Activated naive CD8-positive, alpha-beta T cell treated with anti-CD3 and anti-CD28 coated beads, Interleukin-2, amount 50 U/mL, for 24 hours (primary cell): ENCODE measurements at places on chromosomes 7 and 10.

DNA sequence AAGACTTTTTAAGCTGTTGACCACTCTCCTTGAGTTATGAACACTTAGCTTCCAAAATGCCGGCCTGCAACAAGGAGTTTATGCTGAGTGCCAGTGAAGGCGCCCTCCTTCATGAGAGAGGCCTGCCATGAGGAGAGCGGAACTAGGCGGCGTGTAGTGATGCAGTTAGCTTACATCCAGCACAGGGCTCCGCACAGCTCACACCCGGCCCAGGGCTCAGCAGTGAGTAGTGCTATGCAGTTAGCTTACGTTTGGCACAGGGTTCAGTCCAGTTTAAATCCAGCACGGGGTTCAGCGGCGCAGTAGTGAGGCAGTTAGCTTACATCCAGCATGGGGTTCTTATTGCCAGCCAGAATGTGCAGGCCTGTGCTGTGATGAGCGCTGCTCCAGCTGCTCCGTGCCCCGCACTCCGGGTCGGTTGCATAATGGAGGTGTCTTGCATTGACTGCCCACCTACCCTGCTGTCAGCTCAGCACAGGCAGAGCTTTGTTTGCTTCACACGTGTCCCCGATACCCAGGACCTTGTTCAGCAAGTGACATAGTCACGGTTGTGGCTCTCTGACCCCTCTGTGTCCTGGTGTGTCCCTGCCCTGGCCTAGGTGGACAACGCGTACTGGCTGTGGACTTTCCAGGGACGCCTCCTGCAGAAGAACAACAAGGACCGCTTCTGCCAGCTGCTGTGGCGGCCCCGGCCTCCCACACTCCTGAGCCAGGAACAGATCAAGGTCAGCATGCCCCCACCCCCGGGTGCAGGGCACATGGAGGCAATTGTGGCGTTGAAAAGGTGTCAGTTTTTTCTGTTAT, 21.9 kb downstream of the EIF3B start:
- DNase-seq, result no peak

- DNase-seq, result no peak
Measured at GRCh38 chr7:3210531-3210930, 90.5 kb upstream of the SDK1 start.

GRCh38 chr7:94364816-94365215, 29.9 kb upstream of the COL1A2 start:
- DNase-seq, result no peak

DNA sequence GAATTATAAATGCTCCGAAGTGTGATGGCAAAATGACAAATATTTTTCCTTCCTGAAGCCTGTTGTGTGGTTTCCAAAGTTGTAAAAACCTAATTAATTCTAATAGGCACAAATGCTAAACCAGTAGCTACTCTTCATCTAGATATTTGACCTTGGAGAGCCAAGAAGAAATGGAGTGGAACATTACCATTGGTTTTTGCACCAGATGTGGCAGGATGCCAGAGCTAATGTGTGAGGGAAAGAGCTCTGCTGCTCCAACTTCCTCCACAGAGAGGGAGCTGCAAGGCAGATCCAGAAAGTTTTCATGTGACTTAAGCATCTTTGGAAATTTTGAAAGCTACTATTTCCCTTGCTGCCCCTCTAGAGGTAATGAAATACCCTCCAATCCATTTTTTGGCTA, 65.1 kb upstream of the HPS1 start:
- no peak for DNase-seq

GRCh38 chr7:116071629-116072028, 41.1 kb upstream of the TFEC start:
- no peak for DNase-seq

- DNase-seq, result no peak
Measured at GRCh38 chr7:18575622-18576572, 80.3 kb downstream of the HDAC9 start.

DNA sequence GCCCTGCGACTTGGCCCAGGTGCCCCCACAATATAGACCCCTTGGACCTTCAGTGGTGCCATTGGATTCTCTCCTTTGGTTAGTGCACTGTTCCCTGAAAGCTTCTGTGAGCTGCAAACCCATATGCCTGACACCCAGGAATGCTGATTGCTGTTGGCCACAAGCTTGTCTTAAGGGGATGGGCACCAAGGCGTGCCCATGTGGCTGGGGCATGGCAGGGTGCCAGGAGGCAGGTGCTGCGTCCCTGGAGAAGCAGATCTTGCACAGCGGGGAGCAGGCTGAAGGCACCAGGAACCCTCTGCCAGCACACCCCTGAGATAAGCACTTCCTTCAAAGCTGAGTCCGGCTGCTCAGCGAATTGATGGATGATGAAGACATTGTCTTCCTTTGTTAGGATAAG, 411.8 kb downstream of the SDK1 start:
- no peak for DNase-seq

- DNase-seq, result no peak
Measured at GRCh38 chr7:65989694-65990080, 7.7 kb upstream of the GUSB start.

DNA sequence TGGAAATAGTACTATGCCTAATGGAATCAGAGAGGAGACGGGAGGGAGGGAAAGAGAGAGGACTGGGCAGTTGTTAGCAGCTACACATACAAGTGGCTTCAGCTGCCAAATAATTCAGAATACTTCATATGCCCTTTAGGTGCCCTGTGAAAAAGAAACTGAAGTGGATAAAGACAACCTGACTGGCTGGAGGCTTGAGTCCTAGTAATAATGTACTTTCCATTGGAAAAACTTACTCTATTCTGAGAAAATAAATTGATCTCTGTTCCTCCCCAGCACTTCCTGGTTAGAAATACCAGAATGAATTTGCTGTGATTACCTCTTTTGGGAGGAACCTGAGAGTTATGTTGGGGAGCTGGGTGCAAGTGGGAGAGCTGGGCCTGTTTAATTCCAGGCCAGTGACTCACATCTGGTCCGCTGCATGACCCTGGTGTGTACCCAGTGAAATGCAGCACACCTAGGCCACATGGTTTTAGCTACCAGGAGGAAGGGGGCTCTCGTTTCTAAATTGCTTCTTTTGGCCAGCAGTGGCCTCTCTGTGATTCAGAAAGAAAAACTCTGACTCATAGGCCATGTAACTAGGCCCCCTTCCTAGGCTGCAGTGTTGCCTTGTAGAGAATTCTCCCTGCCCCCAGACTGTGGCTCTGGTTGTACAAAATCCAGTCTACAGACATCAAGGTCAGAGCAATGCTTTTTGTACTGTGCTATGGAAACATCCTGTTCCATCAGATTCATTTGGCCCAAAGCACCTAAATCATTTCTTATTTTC, 6.5 kb downstream of the AGFG2 start:
- DNase-seq, result peak; percentile 68

DNA sequence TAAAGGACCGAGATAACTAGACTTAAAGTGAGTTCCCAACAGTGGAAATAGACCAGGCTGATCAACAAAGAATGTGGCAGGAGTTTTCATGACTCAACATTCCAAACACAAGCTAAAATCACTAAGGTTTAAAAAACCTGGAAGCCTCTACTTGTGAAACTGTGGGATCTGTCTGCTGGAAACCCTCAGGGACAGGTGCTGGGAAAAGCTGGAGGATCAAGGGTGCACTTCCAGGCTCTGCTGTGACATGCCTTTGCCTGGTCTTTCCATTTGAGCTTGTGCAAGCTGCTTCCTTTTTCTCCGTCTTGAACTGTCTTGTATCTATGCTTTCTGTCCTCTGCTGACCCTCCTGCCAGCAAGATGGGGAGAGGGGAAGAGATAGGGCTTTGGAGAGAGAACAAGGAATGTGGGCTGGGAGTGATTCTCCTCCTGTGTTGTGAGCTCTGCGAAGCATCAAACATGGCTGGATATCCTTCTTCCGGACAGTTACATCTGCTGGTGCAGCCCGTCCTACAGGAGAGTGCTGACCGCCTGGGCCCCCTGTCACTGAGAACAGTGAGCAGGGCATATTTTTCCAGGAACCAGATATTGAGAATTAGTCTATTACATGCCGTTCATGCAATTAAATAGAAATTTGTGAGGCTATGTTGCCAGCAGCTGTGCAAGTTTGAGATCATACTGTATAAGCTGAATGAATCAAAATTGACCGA, 25.5 kb downstream of the ARHGAP22 start:
- DNase-seq, result no peak
